ENCODE measurements at places on chromosomes 2 and 18.

DNA sequence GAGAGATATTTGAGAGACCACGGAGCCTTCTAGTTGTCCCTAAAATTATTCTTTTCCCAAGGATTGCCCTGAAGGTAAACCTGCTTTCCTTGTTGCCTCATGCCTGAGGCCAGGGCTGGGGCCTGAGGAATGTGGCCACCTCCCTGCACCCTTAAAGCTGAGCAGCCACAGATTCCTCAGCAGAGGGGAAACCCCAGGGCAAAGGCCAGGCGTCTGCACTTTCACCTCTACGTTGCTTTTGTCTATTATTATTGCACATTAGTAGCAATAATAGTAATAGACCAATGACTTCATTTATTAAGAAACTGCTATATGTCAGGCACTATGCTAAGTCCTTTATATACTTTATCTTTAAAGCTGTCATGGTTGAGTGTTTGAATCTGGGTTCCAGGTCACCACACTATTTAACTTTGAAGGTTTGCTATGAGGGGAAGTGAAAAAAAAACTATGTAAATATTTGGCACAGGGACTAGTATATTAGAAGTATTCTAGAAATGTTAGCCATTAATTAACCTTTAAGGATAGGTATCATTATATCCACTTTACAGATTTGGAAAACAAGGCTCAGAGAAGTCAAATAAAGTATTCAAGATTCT is 104.2 kb downstream of the LRRC30 start:
- DNase-seq = no peak

- DNase-seq = no peak
Observed at GRCh38 chr2:117943013-117943672, 70.7 kb downstream of the CCDC93 start.

GRCh38 chr18:13431886-13432285 is 213.3 kb downstream of the LDLRAD4 start:
- DNase-seq = no peak

DNA sequence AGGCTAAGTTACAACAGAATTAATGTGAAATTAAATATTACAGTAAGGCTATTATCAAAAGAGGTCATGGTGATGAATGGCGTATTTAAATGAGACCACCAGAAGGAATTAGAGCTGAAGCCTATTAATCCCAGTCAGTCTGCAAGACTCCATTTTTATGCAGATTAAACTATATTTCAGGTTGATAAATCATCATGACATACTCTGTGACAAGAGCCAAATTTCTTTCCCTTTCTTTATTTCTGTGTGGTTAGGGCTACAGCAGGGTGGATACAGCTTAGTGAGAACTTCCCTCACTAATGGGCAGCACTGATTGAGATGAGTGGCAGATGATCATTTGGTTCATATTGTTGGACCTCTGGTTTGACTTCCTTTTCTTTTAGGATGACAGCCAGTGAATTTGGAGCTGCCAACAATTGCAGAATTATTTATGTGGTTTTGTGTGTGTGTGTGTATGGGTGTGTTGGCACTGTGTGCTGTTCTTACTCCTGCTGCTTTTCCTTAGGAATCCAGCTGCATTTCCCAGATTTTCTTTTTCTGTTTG is 481.3 kb downstream of the PIK3C3 start:
- DNase-seq = no peak

DNA sequence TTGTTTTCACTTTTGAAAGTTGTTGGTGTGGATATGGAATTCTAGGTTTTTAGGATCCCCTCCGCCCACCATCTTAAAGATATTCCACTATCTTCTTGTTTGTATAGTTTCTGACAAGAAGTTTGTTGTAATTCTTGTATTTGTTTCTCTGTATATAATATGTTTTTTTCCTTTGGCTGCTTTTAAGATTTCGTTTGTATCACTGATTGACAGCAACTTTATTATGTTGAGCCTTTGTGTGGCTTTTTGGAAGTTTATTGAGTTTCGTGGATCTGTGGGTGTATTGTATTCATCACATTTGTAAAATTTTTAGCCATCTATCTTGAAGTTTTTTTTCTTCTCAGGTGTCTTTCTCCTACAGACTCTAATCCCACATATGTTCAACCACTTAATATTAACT is 200.1 kb downstream of the MCFD2 start:
- no peak for DNase-seq
